ENCODE measurements at places on chromosomes 12 and 14.

DNA sequence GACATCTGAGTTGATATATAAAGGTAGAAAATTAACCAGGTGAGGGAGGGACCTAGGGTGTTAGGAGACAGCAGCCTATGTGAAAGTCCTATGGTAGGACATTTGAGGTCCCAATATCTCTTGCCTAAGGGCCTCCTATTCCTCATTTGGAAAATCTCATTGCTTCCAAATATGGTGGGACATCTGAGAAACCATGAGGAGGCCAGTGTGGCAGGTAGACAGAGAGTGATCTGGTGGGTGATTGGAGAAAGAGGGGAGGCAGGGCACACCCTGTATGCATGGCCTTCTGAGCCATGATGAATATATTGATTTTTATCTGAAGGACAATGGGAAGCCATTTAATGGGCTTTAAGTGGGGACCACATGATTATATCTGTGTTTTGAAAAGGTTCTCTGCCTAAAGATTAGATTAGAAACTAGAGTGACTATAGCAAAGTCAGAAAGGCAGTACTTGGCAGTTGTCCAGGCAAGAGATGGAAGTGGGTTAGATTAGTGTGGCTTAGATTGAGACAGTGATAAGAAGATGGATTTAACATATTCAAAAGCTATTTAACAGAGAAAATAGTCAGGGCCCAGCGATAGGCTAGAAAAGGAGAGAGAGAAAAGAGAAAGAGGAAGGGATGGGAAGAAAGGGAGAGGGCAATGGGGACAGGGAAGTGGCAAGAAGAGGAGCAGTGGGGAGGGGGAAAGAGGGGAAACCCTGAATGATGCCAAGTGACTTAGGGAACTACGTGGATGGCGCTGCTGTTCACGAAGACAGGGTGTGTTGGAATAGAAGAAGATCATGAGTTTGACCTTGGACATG lies 237.2 kb upstream of the SRRM4 start:
- no peak for DNase-seq

DNA sequence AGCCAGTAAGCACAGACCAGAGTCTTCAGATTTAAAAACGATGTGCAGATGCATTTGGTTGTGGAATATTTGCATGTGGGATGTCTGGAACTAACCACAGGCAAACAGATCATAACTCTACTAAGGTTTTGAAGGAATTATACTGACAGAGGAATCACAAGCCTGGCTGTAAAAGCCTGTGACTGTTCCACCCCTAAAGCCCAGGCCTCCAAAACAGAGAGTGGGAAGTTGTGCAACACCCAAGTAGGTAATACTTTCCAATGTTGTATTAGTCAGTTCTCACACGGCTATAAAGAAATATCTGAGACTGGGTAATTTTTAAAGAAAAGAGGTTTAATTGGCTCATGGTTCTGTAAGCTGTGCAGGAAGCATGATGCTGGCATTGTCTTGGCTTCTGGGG lies 68.1 kb upstream of the DCD start:
- DNase-seq: no peak

- no peak for DNase-seq
Observed at GRCh38 chr14:68730348-68730747, 62.5 kb downstream of the ZFP36L1 start.

GRCh38 chr12:94879542-94879941 lies 124.0 kb downstream of the NDUFA12 start:
- DNase-seq: no peak

GRCh38 chr14:53711205-53711604 lies 245.4 kb downstream of the BMP4 start:
- no peak for DNase-seq

DNA sequence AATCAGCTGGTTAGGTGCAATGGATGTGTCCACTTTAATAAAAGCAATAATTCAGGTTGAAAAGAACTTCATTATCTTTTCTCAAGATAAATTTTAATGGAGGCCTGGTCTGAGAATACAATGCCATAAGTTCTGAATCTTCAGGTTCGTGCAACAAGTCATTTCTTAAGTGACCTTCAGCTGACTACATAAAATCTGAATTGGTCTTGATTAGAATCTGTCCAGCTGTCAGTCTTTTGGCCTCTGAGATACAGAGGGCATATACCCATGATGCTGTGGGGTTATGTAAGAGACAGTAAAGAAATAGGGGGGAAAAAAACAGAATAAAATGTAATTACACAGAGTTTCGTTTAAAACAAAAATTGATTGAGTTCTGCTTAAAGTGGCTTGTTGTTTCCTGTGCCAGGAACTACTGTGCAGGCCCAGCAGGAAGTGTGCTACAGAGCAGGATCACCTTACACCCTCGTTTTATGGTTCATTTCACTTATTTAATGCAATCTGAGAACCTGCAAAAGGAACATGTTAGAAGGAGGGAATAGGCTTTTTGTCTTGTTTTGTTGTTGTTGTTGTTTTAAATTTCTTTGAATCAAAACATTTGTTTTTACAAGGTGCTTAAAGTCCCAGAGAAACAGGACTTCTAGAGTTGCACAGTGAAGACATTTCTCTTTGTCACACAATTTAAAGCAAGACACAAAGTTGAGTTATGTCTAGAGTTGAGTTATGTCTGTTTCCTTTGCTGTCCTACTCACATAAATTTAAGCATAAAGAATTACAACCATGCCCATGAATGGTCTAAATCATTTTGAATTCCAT lies 64.2 kb downstream of the LGR5 start:
- DNase-seq: no peak

DNA sequence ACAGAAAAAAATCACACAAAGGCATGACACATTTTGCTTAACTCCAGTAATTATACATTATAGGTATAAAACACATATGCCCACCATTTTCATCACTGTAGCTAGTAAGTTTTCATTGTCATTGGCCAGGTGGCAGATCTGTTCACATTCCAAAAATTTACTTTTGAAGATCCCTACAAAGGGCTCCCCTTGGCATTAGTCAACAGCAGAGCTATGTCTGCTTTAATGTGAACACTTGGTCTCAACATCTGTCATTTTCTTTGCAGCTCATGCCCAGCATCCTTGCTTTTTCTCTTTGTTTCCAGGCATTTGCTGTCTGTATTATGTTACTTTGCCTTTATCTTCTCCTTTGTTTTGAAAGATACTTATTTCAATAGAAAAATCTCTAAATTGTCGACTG lies 519.1 kb upstream of the FOXG1 start:
- DNase-seq: peak; percentile 58

- DNase-seq: no peak
Observed at GRCh38 chr12:95538656-95539055, 12.6 kb downstream of the USP44 start.

DNA sequence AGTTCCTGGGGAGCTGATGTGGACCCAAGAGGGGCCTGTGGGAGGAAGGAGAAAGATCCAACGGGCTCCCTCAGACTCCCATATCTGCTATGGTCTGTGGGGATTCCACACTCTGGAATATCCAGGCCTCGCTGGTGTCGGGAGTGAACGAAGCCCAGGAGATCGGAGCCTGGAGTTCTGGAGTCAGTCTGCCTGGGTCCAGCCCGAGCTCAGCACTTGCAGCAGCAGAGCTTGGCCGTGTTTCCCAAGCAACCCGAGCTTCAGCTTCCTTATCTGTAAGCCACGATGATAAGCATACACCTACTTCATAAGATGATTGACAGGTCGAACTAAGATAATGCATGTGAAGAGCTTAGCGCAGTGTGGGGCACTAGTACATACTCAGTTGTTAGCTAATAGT lies 10.1 kb downstream of the LTBP2 start:
- DNase-seq: no peak

DNA sequence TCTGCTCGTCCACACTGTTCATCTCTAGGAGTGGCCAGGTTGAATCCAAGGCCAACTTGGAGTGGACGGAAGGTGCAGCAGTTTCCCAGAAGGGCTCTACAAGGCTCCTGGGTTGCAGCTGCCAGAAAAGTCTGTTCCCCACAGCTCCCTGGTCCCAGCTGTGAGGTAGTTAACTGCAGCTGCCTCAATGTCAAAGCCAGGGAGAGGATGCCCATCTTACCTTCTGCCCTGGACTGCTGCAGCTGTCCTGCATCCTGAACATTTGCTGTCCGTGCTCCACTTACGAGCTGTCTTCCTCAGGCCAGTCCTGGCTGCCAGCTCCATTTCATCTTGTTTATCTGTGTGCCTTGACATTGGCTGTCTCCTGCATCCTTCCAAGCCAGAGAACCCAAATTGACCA lies 227.3 kb downstream of the SLC41A2 start:
- DNase-seq: no peak

GRCh38 chr12:116216022-116216756 lies 61.3 kb downstream of the MED13L start:
- DNase-seq: no peak

- DNase-seq: no peak
Observed at GRCh38 chr12:52691841-52692150, 11.5 kb downstream of the KRT77 start.

- DNase-seq: no peak
Observed at GRCh38 chr14:99479906-99480869, at the start of gene SETD3. SETD3 (minus strand) TSS chr14:99480859; CDS start chr14:99465805, 15,054 bp downstream.

- no peak for DNase-seq
Observed at GRCh38 chr12:6612247-6612646, 5.1 kb upstream of the CHD4 start.

DNA sequence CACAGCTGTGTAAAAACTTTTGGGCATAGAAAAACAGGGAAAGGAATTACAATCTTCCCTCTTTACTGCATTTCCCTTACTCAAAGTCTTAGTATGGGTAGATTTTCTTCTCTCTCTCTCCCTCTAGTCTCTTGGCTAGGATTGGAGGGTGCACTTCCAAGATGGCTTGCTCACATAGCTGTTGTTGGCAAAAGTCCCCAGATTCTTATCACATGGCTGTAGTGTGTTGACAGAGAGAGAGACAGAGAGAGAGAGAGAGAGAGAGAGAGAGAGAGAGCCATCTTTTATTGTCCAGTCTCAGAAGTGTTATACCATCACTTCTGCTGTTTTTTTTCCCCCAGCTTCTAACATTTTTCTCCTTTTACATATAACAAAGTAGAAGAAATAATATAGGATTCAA lies 6.3 kb upstream of the OR4E2 start:
- no peak for DNase-seq

- no peak for DNase-seq
Observed at GRCh38 chr12:65463082-65463481, 184.6 kb downstream of the MSRB3 start.

GRCh38 chr14:90263748-90264449 lies 7.5 kb downstream of the PSMC1 start:
- no peak for DNase-seq

- no peak for DNase-seq
Observed at GRCh38 chr14:69316449-69317101, 56.6 kb downstream of the GALNT16 start.

DNA sequence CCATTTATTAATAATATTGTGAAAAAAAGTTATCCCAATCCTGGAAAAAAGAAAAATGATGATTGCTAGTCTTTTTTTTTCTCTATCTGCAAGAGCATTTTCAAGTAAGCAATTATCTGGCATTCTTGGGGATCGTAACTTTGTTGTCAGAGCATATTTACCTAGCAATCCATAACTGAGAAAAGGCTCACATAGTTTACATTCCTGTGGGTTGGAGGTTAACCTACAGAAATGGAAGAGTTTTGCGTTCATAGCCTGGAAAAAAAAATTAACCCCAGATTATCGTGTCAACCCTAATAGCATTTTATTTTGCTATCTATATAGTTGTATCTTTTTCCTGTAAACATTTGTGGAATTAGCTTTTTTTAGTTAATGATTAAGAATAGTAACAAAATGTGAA lies 292.3 kb downstream of the DAD1 start:
- no peak for DNase-seq

GRCh38 chr12:44159216-44159615 lies 323.3 kb downstream of the TMEM117 start:
- no peak for DNase-seq

DNA sequence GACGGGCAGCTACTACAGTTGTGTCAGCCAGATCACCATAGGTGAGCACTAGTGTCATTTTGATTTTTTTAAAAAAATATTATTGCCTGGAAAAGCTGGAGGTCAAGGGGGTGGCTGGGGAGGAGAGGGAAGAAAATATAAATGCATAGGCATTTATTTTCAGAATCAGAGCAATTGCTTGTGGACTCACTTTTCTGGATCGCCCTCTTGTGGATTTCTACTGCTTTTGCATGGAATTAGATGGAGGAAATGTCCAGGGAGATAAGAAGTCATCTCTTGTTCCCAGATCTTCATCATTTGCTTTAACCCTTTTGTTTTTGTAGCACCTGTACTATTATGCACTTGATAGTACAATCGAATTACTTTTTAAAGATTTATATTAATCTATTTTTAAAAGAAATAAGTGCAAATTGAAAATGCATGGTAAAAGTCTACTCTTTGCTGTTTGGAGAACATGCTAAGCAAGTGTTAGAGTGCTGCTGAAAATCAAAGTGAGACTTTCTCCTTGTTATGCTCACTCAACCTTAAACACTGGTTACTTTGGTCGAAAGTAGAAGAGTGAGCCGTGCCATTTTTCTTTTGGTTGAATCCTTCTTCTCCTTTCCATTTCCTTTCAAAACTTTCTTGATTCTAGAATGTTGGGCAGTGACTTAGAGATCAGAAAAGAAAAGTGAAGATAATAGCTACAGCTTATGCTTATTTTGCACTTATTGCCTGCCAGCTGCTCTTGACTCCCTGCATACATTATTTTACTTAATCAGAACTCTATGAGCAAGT lies 60.6 kb upstream of the ANO4 start:
- no peak for DNase-seq

- no peak for DNase-seq
Observed at GRCh38 chr14:103558071-103558882, 4.2 kb downstream of the BAG5 start.

- DNase-seq: no peak
Observed at GRCh38 chr14:74569387-74569786, 42.6 kb downstream of the LTBP2 start.

DNA sequence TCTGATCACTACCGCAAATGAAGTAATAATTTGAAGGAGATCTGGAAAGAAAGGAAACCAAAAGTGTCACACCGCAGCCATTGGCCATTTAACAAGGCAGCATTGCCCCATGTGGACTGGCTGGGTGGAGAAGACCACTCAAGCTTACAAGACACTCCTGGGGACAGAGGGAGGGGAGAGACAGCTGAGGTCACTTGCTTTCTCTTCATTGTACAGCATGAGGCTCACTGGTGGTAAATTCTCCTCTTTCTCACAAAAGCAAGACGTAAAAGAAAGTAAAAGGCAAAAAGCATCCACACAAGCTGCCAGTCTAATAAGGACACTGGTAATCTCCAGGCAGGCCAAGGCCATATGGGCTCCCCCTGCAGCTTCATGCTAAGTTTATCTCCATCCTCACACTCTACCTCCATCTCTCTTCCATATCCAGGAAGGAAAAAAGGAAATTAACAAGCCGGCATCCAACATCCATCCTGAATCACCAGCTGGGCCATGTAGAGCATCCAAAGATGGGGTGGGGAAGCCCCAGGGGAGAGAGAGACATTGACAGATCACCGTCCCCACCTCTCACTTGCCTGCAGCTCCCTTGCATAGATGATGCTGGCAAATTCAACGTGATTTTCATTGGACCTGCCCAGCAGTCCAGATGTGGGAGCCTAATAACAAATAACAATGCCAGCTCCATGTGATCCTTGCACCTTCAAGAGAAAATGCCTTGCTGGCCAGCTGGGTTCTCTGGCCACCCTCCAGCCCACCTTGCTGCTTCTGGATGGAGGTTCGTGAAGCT lies 100.6 kb downstream of the DPF3 start:
- no peak for DNase-seq

GRCh38 chr12:71857657-71858056 lies 18.1 kb downstream of the TBC1D15 start:
- DNase-seq: no peak

GRCh38 chr12:5227708-5228373 lies 184.2 kb downstream of the KCNA5 start:
- no peak for DNase-seq

Data from NCI-H1930 (cell line).